T-helper 2 cell (primary cell): ENCODE measurements at places on chromosomes 13 and 19.

GRCh38 chr19:5514001-5514400 is 53.8 kb downstream of the TINCR start:
- DNase-seq, result no peak

- DNase-seq, result no peak
Measured at GRCh38 chr19:18287836-18288772, 6.7 kb upstream of the JUND start.

DNA sequence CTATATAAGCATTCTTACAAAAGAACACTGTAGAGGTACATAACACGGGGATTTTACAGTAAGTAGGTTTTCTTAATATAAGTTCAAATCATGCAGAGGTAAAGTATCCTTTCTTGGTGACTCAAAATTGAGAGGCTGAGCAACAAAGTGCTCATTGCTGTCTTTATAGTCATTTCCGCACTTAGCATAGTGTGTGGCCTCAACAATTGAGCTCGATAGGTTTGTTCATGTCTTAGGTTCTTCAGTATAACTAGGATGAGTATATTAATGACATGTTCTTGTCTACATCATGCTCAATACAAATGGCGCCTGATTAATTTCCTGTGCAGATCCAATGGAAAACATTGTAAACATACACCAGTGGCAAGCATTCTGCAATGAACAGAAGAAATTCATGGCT is 1.4 kb downstream of the WDFY2 start:
- no peak for DNase-seq

GRCh38 chr19:45574526-45574925 is 10.1 kb downstream of the OPA3 start:
- no peak for DNase-seq

DNA sequence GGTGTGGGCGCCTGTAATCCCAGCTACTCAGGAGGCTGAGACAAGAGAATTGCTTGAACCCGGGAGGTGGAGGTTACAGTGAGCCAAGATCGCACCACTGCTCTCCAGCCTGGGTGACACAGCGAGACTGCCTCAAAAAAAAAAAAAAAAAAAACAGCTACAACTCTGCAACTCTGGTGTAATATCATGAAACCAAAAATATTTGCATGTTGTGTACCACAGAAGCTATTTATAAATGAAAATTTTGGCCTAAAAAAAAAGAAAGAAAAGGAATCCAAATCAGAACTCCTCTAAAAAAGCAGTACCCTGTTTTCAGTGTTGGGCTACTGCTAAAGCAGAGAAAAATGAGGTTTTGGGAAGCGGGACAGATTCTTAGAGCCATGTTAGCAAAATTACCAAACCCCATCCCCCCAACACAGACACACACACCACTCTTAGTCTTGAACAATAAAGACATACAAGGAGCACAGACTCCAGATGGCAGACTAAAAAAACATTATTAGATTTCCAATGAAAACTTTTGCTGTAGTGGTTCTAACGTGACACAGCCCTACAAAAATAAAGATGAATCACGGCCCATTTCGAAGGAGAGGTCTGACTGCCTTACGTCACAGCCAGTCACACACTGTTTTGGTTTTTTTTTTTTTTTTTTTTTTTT is 51.5 kb downstream of the INSR start:
- DNase-seq, result no peak

GRCh38 chr13:19961489-19961888 is 3.0 kb downstream of the ZMYM2 start:
- DNase-seq, result no peak

DNA sequence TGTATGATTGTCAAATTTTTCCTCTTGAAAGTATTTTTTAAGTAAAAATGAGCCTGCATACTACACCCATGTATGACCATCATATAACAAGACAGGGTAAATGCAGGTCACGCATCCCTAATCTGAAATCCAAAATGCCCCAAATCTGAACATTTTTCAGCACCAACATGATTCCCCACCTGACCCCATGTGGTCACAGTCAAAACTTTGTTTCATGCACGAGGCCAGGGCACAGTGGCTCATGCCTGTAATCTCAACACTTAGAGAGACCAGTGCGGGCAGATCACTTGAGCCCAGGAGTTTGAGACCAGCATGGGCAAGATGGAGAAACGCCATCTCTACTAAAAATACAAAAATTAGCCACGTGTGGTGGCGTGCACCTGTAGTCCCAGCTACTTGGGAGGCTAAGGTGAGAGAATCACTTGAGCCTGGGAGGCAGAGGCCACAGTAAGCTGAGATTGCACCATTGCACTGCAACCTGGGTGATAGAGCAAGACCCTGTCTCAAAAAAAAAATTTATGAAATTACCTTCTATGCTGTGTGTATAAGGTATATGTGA is 63.7 kb upstream of the NPAS1 start:
- no peak for DNase-seq

- no peak for DNase-seq
Measured at GRCh38 chr19:33407716-33408115, 34.2 kb downstream of the CEBPG start.

DNA sequence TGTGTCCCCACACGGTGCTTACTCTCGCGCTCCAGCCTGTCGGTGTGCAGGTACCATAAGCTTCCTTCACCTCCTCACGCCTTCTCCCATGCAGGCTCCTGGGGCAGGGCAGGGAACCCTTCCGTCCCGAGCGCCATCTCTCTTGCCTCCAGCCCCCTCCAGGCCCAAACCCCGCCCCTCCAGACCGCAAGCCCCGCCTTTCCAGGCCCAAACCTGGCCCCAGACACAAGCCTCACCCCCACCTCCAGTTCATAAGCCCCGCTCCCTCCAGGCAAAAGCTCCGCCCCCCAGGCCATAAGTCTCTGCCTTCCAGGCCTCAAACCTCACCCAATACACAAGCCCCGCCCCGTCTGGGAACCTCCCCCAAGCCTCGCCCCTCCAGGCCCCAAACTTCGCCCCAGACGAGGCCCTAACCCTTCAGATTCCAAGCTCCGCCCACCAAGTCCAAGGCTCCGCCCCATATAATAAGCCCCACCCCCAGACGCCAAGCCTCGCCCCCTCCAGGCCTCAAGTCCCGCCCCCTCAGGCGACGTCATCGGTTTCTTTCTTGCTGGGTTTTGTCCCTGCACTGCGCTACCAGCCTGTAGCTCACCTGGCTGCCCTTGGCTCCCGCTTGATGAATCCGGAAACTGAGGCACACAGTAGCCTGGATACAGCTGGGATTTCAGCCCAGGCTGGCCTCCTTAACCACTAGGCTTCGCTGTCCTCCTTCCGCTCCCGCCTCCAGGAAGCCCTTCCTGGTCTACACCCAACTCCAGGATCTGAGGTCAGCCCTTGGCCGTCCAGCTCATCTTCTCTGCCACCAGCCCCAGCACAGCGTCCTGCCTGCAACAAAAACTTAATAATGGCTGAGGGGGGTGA is 16.1 kb downstream of the MKNK2 start:
- DNase-seq, result peak; percentile 49

DNA sequence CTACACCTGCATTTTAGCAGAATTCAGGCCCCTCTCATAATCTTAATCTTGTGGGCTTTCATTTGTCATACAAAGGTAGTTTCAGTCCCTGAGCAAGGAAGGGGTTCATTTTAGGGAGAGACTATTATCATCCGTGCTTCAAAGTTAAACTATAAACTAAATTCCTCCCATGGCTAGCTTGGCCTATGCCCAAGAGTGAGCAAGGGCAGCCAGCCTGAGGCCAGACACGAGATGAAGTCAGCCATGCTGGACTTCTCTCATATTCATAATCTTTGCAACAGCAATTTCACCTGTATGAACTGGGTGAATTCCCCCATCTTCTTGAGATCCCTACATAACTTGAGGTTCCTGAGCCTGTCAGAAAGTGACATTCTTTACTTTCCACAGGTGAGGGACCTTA is 13.0 kb downstream of the ERICH4 start:
- no peak for DNase-seq

DNA sequence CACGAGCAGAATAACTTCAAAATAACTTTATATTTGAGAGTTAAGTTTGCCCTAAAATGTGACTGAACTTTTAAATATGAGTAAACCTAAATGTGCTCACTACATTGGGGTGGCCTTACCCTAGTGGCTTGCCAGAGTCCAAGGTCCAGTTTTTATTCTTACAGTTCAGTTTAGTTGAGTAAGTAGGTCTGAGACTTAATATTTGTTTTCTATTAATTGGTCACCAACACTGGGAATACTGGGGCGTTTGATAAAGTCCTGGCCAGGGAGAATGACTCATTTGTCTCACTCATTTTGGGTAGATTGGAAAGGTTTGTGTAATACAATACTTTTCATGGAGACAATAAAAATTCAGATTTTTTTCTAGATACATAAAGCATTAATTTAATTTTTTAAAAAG is 127.8 kb upstream of the SPATA13 start:
- DNase-seq, result no peak

DNA sequence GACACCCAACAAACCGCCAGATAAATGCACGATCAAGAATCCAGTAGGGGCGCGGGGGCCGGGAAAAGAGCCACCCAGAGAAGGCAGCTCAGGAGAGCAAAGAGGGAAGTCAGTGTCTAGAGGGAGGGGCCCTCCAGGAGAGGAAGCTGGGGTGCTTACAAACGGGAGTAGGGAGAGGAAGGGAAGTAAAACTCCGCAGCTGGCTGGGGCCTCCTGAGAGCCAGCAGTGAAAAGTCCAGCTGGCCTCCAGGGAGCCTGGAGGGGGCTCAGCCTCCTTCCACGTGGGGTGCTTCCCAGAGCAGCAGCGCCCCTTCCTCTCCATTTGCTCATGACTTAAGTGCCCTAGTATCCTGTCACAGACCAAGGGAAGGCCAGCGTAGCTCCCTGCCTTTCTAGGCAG is 51.8 kb downstream of the TMED1 start:
- no peak for DNase-seq

- peak; percentile 55 for DNase-seq
Measured at GRCh38 chr19:38736036-38736412, 8.2 kb downstream of the CAPN12 start.

DNA sequence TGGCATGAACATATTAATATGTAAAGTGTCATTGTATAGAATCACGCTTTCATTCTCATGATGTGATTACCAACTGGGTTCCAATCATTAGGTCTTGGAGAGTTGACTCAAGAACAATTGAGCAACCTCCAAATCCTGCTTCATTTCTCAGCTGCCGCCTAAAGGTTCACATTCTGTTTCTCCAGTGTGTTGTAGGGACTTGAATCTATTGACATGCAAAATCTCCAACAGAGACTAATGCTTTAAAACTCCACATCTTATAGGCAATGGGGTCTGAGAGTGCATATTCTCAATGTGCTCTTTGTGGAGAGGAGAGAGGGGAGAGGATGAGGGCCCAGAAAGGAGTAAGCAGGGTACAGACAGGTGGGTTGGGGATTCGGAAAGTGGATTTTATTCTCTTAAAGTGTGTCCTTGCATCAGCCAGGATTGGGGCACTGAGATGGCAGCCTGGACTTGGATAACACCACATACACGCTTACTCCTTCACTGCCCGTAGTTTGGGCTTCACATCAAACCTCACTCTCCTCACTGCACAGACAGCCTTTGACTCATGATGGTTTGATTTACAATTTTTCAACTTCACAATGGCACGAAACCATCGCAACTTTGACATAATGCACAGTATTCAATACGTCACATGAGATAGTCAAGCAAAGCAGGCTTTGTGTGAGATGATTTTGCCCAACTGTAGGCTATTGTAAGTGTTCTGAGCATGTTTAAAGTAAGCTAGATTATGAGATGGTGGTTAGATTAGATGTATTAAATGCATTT is 241.3 kb upstream of the IRS2 start:
- DNase-seq, result no peak

- no peak for DNase-seq
Measured at GRCh38 chr19:13010992-13011652, 15.8 kb downstream of the NFIX start.

DNA sequence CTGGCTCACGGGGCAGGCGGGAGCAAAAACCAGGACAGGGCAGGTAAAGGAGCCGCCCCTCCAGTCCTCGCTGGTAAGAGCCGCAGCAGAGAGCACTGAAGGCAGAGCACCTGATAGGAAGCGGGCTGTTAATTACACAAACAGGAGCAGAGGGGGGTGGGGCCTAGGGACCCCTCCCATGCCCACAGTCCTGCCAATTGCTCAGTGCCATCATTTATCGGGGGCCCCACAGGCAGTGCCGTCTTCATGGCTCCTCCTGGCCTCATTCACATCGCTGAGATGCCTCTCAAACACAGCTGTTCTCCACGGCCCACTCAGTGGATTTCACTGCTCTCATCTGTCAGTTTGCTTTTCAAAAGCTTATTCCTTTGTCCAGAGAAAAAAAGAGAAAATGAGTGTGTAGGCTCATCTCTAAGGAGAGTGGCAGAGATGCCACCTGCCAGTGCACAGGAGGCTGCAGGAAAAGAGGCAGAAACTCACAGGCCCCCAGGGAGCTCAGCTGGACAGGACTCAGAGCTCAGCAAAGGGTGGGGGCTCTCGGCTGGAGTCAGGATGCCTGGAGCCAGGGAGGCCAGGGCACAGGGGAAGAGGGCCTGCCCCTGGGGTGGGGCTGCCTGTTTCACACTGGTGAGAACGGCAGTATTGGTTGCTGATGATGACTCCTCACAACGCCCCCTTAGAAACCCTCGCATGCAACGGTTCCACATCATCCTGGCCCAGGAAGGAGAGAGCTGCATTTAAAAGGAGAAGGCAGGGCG is 174.6 kb downstream of the COL4A1 start:
- no peak for DNase-seq

DNA sequence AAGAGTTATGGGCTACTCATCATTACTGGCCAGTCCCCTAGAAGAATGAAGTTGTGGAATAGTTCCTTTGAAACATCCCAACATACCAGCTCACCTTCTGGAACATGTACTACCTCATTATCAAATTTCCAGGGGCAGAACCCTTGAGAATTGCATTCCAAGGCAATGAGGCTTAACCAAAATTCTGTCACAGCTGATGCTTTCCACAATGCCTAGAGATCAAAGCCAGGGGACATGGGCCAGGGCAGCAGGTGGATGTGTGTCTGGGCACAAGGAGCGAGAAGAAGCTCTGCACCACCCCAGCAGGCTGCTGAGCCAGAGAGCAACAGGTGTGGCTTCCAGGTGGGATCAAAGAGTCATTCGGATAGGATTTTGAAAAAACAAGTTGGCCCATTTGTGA is 362.1 kb downstream of the EFNB2 start:
- no peak for DNase-seq

DNA sequence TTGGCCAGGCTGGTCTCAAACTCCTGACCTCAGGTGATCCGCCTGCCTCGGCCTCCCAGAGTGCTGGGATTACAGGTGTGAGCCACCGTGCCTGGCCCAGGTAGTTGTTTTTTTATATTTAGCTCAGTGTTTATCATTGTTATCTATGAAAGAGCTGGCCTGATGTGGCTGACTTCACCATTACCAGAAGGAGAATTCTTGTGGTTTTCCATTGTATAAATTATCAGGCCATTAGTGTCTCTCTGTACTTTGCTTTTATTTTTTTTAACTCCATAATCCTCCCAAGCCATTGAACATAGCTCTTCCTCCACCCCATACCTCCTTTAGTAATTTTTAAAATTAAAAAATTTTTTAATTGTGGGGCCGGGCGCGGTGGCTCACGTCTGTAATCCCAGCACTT is 24.2 kb downstream of the CERS4 start:
- no peak for DNase-seq
